Activated CD4-positive, CD25-positive, alpha-beta regulatory T cell (primary cell): ENCODE measurements at places on chromosomes 16 and 17.

GRCh38 chr16:79842197-79842596 is 241.7 kb upstream of the MAF start:
- DNase-seq: no peak

GRCh38 chr17:50361561-50362480 is 11.2 kb downstream of the MRPL27 start:
- DNase-seq: peak; percentile 15

DNA sequence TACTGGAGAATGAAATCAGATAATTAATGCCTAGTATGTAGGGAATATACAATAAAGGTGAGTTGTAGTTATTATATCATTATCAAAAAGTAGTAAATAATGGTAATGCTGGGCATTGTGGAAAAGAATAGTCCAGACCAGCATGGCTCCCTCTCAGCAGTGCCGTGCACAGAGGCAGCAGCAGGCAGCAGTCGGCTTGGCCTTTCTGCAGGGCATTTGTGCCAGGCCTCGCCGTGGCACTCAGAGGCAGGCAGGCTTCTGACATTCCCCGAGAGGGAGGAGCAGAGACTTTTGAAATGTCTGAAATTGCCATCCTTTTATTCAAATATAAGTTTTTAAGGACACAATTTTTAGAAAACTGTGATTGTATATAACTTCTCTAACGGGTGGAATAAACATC is 15.0 kb downstream of the KIAA0513 start:
- no peak for DNase-seq

DNA sequence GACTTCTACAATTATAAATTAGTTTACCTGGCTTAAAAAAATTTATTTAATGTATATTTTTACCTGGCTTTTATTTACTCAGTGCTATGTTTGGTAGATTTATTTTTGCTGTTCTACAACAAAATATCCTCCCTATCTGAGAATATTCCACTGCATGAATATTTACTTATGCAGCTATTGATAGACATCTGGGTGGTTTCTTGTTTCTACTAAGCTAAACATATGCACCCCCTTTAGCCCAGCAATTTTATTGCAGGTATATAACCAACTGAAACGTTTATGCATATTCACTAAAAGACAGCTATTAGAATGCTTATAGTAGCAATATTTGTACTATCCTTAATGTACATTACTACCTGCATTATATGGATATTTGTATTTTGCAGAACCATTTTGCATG is 187.7 kb upstream of the CPHXL start:
- DNase-seq: no peak

- no peak for DNase-seq
These were observed 600.5 kb upstream of the RBFOX1 start for GRCh38 chr16:6732166-6732565.

DNA sequence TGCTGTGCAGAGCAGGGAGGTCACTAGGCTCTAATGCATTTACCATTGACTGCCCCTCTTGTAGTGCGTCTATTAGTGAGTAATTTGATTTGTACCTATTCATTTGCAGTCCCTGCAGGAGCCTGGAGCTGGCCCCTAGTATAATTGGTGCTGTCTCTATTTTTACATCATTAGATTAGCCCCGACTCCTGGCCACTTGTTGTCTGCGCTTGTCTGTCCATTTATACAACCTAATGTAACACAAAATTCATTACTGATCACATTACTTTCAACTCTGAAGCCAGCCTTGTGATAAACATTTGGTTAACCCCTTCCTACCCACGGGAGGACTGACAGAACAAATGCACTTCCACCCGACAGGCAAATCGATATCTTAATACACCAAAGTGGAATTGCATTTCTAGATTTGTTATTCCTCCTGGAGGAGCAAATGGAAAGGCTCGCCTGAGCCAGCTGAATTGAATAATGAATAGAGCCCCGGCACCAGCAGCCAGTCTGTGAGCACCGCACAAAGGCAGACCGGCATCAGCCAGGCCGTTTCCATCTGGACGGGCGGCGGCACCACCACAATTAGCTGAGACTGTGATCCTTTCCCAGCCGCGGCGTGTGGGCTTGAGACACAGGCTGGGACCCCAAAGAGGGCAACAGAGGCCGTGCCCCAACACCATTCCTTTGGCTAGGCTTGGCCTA is 18.7 kb upstream of the TBX2 start:
- no peak for DNase-seq

DNA sequence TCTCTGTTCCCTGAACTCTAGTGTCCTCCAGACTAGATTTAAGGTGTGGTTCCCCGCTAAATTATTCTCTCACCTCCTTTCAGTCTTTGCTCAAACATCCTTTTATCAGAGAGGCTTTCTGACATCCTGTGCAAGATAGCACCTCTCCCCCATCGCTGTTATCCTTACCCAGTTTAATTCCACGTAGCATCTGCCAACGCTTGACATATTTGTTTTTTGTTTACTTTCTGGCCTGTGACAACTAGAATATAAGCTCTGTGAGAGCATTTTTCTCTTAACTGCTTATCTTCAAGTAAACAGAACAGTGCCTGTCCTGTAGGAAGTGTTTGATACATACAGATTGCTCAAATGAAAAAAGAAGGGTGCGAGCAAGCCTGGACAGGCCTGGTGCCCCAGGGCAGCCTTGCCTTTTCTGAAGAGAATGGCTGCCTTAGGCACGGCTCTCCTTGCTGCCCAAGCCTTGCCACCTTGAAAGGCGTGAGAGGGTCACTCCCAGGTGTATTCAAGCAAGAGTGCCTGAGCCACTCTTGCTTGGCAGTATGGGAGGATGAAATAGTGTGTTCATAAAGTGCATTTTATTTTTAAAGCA is 9.7 kb downstream of the DYNLL2 start:
- DNase-seq: no peak

- DNase-seq: no peak
These were observed 676.7 kb upstream of the SOX9 start for GRCh38 chr17:71444078-71444477.
